ENCODE measurements at places on chromosomes 6 and 20. TPM values are rescaled to one million over a fixed set of nuclear protein-coding genes. Genes with fewer than 3 reads are reported as not detected.

The BMP6 gene
- total RNA-seq = 38.6 TPM

The TMEM170B gene
- total RNA-seq = 2.2 TPM

The ANKRD66 gene
- not detected for total RNA-seq

The SMPD2 gene
- 7.7 TPM for total RNA-seq

The TEAD3 gene
- 16.2 TPM for total RNA-seq

The PHACTR2 gene
- total RNA-seq = 53.8 TPM

The AIF1 gene
- total RNA-seq = not detected

The TNFRSF21 gene
- total RNA-seq = 6.3 TPM

The WTAP gene
- total RNA-seq = 72.6 TPM

The NNAT gene
- not detected for total RNA-seq

The RIOK1 gene
- 16.0 TPM for total RNA-seq

The EFCAB8 gene
- total RNA-seq = 0.33 TPM

The ZC2HC1B gene
- not detected for total RNA-seq

The TRAPPC3L gene
- not detected for total RNA-seq

The PTCHD4 gene
- total RNA-seq = 4.4 TPM

The ECI2 gene
- 96.7 TPM for total RNA-seq

The LST1 gene
- total RNA-seq = 0.23 TPM

The CRISP3 gene
- not detected for total RNA-seq

The ENPP4 gene
- 17.1 TPM for total RNA-seq

The OR12D3 gene
- not detected for total RNA-seq

The ABCF1 gene
- 55.0 TPM for total RNA-seq

The NKX2-4 gene
- not detected for total RNA-seq

The RIN2 gene
- total RNA-seq = 50.4 TPM

The RGS17 gene
- 13.9 TPM for total RNA-seq

The VSX1 gene
- total RNA-seq = not detected

The JPH2 gene
- total RNA-seq = 2.2 TPM

The COL9A1 gene
- total RNA-seq = not detected

The SCUBE3 gene
- 153 TPM for total RNA-seq

The TCEA2 gene
- 34.3 TPM for total RNA-seq

The BCKDHB gene
- 10.7 TPM for total RNA-seq

The SEL1L2 gene
- total RNA-seq = not detected

The GPR63 gene
- 0.20 TPM for total RNA-seq

The RBM24 gene
- 2.9 TPM for total RNA-seq

The GLP1R gene
- not detected for total RNA-seq

The BTN1A1 gene
- total RNA-seq = not detected

The PLTP gene
- 75.1 TPM for total RNA-seq

The MAS1 gene
- 0.20 TPM for total RNA-seq

The EPHA7 gene
- 0.07 TPM for total RNA-seq

The TFEB gene
- total RNA-seq = 6.5 TPM

The SLC22A2 gene
- 1.7 TPM for total RNA-seq

All from smooth muscle cell of the pulmonary artery (primary cell).